T-cell (primary cell): ENCODE measurements at places on chromosomes 11 and 22.

DNA sequence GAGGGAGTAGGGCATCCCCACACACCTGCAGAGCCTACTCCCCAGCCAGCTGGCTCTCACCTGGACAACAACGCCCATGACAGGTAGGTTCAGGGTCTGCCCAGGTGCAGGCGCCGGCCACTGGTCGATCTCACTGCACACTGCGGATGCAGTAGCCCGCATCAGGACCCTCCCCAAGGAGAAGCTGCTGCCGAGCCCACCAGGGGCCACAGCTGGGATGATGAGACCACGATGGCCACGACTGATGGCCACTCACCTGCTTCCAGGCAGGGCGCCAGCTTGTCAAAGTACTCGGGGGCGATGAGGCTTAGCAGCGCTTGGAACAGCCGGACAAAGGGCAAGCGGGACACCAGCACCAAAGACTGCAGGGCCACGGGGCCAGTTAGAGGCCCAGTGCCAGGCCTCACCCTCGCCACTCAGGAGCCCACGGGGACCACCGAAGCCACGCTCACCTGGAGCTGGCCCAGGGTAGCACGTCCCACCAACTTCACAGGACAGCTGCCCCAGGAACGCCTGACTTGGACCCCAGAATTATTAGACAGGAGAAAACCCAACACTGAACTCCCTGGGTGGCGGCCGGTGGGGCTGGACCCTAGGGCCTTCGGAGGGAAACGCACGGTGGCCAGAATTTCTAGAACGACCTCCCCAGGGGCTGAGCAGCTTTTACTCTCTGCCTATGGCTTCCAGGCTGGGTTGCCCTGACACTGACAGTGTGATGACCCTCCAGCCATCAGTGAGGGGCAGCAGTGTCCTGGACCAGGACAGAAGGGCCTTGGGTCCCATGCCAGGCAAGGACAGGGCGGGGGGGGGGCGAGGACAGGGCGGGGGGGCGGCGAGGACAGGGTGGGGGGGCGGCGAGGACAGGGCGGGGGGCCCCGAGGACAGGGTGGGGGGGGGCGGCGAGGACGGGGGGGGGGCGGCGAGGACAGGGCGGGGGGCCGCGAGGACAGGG is 8.9 kb upstream of the PLXNB2 start:
- no peak for DNase-seq

GRCh38 chr22:32207971-32208480 is 3.2 kb upstream of the RFPL2 start:
- DNase-seq = no peak

GRCh38 chr22:37982151-37982785 is 2.1 kb downstream of the SOX10 start:
- DNase-seq = no peak

DNA sequence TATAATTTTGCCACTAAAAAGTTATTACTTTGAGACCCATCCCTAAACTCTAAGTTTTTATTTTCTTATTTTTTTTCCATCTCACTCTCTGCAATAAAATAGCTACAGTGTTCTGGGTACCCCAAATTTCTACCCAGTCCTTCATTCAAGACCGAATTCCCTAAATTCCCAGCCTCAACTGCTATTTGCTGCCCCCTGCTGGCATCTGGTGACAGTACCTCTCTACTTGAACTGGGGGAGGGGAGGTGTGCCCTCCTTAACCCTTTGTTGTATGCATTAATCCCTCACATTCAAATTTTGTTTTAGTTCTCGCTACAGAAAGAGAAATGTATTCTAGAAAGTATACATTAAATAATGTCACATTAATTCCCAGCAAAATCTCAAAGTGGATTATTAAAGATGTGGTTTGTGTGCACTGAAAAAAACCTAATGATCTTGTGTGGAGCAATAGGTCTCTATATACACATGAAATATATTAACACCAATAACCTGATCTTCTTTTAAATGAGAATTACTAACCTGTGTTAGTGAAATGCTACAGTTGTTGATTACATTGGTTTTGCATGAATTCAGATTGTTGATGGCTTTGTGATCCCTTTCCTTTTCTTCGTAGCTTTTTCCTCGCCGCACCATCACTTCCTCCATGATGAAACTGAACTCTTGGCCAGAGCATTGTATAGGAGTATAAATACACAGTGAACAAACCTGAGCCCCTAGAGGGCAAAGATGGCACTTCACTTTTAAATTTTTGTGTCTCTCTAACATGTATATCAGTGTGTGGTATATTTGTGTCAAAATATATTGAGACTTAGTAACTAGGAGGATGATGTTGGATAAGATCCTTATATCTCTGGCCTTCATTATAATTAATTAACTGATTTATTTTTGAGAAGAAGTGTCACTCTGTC is 590.0 kb downstream of the METTL15 start:
- no peak for DNase-seq

DNA sequence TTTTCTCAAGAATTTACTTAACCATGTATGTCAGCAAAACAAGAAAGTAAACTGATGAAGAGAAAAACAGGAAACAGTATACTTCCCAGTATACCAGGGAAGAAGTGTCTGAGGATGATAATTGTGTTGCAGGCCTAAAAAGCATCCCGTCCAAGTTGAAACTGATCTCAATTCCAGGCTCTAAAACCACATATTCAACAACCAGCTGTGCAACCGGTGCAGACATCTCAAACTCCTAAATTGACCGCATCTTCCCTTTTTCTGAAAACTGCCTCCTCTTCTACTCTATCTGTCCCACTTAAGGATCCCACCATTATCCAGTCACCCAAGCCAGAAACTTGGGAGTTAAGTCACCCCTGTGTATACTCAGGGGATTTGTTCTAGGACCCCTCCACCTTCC is 47.2 kb downstream of the CCDC83 start:
- no peak for DNase-seq

DNA sequence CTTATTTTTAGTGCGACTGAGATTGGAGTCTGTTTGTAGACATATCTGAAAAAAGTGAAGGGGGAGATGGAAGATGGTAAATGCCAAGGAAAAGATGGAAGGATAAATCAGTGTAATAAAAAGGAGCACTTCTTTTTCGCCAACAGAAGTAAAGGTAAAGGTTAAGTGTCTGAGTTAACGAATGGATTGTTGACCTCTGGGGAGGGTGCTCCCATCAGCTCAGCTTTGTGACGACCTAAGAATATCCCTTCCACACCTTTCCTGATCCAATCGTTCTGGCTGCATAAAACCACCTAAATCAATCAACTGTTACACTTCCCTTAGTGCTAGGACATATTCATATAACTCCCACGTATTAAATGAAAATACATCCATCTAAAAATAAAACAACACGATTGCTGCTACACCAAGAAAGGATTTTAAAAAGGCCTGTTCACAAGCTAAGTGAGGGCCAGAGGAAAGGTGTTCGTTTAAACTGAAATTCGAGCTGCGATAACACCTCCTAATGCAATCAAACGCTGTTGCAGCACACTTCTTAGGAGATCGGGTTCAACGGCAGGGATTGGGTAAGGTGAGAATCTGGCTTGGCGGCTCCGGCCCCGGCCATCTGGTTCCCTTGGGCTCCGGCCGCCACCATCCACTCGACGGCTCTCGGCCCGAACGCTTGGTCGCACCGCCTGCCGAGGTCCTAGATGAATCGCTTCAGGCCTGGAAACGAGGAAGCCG is 658 bp downstream of the C11orf71 start:
- DNase-seq = no peak

DNA sequence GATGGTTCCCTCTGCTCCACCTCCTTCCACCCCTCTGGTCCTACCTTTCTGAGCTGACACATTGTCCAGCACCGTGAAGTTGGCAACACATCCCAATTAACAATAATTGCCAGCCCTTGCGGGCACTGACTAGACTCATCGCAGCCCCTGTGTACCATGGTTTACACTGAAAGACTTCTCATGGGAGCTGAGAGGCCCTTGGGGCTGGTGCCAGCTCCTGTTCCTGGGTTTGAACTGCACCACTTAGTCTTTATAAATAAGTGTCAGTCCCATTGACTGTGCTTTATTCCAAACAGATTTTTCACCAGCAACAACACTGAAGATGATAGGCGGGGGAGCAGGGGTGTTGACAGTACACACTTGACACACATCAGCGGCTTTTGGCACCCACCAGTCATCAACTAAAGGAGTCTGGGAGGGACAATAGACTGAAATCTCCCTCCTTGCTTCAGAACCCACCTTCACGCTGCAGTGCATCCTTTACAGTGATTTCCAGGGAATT is 447.3 kb downstream of the NTM start:
- DNase-seq = no peak
